ENCODE measurements at places on chromosomes 3 and 15.

GRCh38 chr3:79598594-79598993 is 169.2 kb downstream of the ROBO1 start:
- DNase-seq, result no peak

DNA sequence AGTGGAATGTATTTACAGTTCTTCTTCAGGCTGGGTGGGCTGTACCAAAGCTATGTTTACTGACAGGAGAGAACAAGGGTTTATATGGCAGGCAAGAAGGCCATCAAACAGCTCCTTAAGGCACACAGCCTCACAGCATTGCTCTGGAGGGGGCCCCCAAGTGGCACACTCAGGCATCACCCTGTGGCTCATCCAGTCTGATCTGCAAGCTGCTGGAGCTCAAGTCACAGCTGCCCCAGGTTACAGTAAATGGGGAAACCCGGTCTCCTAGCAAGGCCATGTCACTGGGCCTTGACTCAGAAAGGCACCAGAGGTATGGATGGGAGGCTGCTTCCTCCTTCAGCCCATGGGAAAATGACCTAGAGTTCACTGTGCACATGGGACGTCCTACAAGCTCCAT is 67.5 kb downstream of the TFG start:
- no peak for DNase-seq

GRCh38 chr3:37535526-37536432 is 325.9 kb upstream of the CTDSPL start:
- no peak for DNase-seq

GRCh38 chr3:14827776-14828175 is 9.0 kb downstream of the FGD5 start:
- DNase-seq, result no peak

GRCh38 chr15:69592954-69593353 is 140.3 kb downstream of the RPLP1 start:
- DNase-seq, result no peak

DNA sequence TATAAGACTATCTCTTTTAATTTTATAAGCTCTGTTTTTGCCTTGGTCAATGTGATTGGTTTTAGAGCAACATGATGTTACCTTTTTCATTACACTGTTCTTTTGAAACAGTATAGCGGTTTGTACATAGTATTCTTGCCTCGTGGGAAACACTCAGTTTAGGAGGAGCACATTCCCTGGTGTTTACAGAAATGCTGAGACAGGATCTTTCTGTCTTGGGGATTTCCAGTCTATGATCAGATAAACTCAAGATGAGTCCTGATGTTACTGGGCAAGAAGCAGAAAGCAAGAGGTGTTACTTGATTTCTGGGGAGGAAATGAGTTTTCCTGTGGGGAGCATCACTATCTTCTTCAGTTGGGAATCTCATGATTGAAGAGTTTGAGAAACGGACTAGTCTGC is 2.5 kb downstream of the TMEM266 start:
- no peak for DNase-seq

DNA sequence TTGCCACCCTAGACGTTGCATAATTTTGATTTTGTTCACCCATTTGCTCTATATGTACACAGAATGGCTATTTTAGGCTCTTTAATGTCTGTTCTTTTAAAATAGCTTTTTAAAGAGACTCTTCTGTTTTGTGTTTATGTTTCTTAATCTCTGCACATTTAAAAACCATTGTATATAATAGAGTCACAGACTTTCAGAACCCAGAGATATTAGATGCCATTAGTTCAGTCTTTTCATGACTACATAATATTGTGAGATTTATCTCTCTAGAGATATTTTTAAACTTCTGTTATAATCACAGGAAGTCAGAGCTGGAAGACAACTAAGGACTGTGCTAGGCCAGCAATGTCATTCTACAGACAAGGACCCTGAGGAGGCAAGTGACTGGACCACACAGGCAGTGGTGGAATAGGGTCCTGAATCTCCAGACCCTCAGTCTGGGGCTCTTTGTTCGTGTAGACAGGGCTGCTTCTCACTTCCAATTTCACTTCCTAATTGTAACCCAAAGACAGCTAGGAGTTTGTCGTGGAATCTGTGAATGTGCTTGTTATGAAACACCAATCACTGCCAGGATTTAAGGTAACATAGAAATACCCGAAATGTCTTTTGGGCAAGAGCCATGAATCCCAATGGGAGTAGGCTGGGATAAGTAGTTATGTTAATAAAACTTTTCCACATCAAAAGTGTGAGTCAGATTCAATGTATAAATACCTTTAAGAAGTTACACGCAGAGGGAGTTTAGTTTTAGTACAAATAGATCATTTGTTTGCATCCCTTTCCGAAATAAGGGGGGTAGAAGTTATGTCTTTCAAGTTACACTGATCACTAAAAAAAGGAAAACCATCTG is 165.2 kb upstream of the ROPN1 start:
- no peak for DNase-seq

- DNase-seq, result no peak
Measured at GRCh38 chr3:183862610-183863009, 22.1 kb downstream of the PARL start.

GRCh38 chr3:108073764-108074431 is 16.9 kb downstream of the CD47 start:
- no peak for DNase-seq

DNA sequence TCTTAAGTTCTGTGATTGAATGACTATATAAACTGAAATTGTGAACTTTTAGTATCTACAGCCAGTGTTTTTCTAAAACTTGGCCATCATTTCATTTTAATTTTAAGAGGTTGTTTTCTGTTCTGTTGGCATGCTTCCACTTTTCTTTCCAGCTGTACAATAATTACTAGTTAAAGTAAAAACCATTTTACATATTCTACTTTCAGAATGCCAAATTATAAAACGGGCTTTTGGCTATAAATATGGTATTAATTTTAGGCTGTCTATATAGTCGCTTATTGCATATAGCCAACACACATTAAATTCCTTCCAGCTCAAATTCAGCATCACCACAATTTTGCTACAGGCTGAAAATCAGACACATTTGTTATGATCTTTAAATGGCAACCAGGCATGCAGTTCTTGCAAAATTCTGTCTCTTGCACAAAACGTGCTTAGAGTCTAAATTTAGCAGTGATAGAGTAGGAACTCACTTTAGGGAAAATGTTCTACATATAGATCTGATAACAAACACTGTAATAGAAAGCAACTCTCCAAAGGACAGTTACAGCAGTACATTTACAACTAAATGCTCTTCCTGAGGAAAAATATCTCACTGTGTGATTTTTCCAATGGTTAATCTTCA is 81.1 kb downstream of the BTD start:
- DNase-seq, result no peak

DNA sequence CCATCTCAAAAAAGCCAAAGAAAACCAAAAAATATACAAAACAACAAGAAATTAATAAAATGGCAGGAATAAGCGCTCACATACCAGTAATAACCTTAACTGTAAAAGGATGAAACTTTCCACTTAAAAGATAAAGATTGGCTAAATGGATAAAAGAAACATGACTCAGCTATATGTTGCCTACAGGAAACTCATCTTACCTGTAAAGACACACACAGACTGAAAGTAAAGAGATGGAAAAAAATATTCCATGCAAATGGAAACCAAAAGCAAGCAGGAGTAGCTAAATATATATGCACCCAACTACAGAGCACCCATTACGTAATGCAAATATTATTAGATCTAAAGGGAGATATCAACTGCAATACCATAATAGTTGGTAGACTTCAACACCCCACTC is 49.7 kb downstream of the ADAM10 start:
- no peak for DNase-seq

GRCh38 chr3:185744997-185745843 is 79.6 kb downstream of the IGF2BP2 start:
- no peak for DNase-seq

DNA sequence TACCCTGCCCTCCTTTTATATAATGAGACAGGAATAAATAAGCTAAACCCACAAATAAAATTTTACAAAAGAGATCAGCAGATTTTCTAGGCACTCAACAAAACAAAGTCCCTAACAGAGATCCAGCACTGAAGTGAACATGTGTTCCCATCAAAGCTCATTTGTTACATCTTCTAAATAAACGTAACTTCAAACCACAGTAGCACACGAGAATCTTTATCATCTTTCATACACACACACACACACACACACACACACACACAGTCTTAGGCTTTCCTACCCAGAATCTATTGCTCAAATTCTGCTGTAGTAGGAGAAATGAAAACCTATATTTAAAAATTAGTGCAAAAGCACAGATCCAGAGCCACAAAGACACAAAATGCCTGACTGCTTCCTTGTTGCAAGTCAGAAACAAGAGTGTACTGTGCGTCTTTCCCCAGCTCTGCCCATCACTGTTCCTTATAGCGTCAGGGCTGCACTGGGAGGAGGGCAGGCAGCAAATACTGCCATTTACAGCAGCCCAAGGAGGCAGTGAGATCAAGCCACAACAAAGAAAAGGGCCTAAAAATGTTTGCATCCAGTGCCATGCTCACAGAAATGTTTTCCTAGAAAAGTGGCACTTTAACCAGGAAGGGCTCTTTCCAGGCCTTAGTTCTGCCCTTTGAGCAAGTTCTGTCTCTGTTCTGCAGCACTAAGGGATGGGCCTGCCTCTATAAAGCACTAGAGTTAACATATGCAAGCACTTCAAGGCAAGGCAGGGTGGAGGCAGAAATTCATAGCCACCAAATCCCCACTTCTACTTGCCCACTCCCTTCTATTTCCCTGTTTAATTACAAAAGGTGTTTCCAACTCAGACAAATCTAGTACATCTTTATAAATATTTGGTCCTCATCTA is 6.0 kb downstream of the IP6K1 start:
- DNase-seq, result no peak

DNA sequence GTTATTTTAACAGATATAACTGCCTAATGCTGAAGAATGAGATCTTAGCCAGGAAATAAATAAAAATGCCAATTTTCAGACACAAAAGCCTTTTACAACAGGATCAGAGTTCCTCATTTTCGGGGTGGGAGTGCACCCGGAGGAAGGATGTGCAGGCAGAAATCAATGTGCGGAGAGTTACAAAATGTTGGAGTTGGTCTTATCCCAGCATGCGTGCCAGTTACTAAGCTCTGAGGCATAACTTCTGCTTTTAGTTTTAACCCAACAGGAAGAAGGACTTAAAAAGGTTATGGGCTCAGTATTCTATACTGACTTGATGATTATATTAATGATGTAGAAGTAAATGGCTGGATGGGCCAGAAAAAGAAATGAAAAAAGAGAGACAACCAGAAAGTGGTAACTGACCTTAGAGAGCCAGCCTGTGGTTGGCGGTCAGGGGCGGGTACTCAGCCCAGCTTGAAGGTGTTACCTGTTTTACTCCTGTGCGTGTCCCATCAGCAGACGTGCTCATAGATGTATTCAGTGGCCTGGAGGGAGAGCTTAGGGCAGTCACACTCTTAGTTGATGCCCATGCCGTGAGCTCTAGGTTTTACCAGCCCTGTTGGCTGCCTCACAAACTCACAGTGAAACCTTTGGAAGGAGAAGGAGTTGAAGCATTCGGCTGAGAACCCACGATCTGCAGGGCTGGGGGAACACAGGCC is 164.7 kb downstream of the SV2B start:
- no peak for DNase-seq

GRCh38 chr3:7695049-7695448 is 806.6 kb upstream of the LMCD1 start:
- no peak for DNase-seq

- no peak for DNase-seq
Measured at GRCh38 chr3:115704661-115705338, 81.5 kb downstream of the GAP43 start.

DNA sequence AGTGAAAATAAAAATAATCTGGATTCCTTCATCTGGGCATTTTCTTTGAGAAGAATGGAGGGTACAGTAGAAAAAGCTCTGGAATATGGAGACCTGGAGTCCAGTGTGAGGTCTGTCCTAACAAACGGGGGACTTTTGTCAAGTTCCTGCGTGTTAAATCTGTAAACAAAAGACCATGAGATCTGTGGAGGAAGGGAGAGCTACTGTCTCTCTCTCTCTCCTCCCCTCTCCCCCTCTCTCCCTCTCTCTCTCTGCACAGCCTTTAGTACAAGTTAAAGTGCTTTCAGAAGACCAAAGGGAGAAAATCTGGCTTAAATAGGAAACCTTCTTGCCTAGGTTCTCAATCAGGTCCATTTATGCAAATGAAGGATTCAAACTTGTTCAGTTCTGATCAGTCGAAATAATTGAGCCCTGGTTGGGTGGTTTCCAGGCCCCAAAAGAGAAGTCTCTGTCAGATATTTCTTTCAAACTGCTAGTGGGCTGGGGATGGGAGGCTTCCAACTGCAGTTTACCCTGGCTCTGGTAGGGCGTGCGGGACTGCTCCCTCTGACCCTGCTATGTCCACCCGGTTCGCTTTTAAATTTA is 103.7 kb downstream of the SV2B start:
- no peak for DNase-seq

DNA sequence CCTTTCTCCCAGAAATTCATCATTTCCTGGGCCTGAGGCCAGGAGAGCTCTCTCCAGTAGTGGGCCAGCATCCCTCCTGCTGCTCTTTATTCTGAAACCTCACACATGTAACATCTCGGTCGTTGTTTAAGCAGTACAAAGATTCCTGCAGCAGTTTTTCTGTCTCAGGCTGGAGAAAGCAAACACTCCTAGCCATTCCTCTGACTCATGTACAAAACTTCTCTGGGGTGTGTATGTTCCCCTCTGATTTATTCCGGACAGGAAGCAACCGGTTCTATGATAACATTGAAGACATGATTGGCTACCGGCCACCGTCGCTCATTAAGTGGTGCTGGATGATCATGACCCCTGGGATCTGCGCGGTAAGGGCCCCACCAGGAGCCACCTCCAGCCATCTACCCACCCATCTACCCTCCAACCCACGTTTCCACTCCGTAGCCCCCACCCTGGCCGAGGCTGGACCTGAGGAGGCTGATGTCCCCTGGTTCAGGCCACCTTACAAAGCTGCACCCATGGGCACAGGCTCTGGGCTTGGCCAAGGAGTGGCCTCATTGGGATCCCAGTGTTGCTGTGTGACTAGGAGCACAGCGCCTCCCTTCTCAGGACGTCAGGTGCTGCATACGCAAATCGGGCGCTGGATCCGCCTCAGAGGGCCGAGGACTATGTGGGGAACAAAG is 58.6 kb upstream of the SLC6A1 start:
- DNase-seq, result no peak

- DNase-seq, result no peak
Measured at GRCh38 chr3:77254967-77255831, 215.3 kb downstream of the ROBO2 start.

- no peak for DNase-seq
Measured at GRCh38 chr3:183460081-183461055, 31.9 kb upstream of the MCF2L2 start.

DNA sequence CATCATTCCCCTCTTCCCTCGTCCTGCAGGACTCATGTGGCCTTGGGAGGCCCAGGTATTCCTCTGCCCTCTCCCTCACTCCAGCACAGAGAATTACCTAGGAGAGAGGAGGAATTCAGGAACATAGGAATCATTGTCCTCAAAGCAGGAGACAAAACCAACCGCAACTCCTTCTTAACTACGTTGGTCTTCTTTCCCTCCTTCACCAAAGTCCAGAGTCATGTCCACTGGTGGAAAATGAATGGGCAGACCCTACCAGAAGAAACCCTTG is 55.0 kb upstream of the SKOR1 start:
- DNase-seq, result no peak

GRCh38 chr15:59124261-59124660 is 19.3 kb downstream of the CCNB2 start:
- no peak for DNase-seq

GRCh38 chr3:188383748-188384147 is 229.8 kb downstream of the LPP start:
- DNase-seq, result no peak

Measured in activated gamma-delta T cell treated with Interleukin-2 at 50 U/mL for 16 hours (primary cell).